SJSA1 (cell line): ENCODE measurements at places on chromosomes 4 and X.

DNA sequence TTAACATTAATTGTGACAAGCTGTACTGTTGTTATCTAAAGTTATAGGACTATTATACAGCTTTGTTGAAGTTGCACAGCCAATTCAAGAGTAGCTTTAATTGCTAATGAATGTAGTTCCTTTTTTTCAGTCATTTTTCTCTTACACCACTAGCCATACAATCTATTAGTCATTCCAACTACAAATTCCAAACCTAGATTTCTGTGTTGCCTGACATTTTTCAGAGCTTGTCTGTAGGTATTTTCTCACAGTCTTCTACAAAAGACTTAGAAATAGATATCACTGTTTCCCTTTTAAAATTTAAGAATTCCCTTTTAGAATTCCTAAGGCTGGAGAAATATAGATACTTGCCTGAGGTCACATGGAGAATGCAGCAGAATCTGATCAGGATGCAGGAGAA, 307.0 kb upstream of the HS3ST1 start:
- no peak for DNase-seq

GRCh38 chr4:159674241-159674640, 571.4 kb downstream of the RAPGEF2 start:
- no peak for DNase-seq

GRCh38 chrX:119008110-119008744, 33.8 kb downstream of the LONRF3 start:
- no peak for DNase-seq

- no peak for DNase-seq
Observed at GRCh38 chr4:54877006-54877405, 219.2 kb downstream of the KIT start.

DNA sequence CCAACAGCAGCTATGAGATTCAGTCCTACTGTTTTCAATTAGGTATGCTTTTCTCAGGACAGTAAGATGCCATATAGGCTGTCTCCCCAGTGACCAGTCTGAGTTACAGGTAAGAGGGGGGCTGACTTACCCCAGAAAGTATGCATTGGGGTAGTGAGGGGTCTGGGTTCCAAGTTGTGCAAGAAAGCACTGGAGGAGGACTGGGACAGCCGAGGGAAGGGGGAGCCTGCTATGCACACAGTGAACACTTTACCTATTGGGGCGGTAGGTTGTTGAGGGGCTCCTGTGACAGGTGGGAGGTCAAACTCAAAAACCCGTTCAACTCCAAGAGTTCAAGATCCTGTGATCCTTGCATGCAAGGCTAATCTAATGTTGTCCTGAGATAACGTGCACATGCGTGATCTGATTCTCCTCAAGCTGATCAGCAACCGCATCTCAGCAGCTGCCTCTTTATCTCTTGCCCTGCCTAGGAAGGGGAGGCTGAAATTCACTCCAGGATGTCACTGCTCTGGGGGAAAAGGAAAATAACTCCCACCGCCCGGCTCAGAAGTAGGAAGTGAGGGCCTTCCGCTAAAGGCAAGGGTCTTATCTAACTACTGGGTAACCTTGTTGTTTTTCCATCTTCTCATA, 108.8 kb upstream of the KIT start:
- no peak for DNase-seq
